ENCODE measurements at places on chromosomes 12 and 14.

GRCh38 chr14:98323836-98324235 lies 948.2 kb downstream of the BCL11B start:
- no peak for DNase-seq

DNA sequence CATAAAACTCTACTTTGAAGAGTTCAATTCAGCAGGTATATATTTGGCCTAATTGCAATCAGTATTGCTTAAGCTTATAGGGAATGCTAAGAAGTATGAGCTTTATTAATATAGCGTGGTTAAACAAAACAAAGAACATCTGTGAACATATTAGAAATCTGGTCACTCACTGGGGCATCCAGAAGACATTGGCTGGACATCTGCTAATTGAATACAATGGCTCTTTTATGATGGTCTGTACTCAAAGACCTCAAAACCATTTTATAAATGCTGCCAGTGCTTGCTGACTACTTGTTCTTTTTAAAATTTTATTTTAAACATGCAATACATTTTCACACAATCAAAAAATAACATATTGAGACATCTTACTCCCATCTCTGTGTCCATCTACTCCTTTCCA lies 173.0 kb downstream of the STXBP6 start:
- no peak for DNase-seq

DNA sequence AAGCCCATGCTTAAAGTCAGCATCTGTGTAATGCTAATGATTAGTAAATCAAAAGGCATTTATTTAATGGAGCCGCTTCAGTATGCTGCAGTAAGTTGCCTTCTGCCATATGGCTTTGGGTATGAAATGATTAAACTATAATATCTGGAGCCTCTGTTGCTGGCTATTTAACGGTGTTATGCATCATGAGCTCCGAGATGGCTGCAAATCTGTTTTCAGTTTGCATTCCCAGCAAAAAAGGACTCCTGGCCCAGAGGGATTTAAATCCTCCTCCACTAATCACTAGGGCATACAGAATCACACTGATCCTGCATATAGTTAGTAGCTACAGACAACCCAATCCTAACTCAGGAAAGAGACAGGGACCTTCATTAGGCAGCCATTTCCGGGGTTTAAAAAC lies 171.5 kb upstream of the EEA1 start:
- DNase-seq, result no peak

DNA sequence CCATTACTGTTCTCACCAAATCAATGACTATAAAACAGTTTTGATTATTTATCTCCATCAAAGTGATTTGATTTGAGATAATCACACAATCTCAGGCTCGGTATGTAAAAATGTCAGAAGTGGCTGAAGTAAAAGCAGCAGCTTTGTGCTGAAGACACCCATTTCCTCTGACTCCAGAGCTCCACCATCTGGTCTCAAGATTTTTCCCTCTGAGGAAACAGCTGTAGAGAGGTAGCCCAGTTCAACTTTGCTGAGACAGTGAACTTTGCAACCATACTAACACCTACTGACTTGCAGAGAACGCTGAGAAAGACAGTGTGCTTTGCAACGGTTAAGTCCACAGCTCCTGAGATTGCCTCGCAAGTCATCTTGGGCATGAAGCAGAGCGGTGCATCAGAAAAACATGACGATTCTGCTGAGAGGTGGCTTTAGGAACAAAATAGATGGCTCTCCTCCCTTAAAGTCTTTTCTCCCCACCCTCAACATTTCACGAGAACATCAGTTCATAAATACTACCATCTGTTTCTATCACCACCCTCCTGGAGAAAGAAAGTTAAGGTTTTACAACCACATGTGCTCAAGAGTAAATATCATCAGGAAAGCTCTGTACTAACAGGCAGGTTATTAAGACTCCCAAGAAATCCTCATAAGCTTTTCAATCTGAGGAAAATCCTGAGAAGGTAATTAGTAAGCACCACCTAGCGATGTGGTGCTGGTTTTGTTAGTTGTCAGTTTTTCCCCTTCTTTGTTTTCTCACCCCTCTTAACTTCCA lies 34.8 kb downstream of the HIGD1C start:
- no peak for DNase-seq

- no peak for DNase-seq
Measured at GRCh38 chr14:67510121-67510520, 21.6 kb upstream of the TMEM229B start.

DNA sequence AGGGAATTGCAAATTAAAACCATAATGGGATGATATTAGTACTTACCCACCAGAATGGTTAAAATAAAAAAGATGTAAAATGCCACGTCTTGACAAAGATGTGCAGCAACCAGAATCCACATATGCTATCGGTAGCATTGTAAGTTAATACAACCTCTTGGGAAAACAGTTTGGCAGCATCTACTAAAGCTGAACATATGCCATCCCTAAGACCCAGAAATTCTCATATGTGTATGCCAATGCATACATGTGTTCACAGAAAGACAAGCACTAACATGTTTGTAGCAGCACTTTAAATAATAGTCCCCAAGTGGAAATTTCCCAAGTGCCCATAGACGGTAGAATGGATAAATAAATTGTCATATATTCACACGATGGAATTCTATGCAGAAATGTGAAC lies 28.3 kb upstream of the SLC5A8 start:
- DNase-seq, result no peak

GRCh38 chr12:96500693-96501092 lies 11.3 kb downstream of the CFAP54 start:
- DNase-seq, result no peak

DNA sequence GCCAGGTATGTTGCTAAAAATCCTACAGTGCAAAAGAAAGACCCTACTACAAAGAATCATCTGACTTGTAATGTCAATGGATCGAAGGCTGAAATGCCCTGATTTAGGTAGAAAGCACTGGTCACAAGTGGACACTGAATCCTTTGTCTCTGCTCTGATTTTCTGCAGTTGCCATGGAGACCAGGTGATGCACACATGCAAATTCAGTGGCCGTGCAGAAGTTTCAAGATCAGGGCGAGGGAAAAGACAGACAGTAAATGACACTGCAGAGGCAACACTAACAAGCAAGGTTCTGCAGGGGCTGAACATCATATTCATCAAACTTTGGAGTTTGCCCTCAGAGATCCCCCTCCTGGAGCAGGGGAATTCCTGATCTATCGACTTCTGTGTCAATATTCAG lies 370.3 kb upstream of the TMEM132C start:
- DNase-seq, result no peak

GRCh38 chr14:56708704-56709103 lies 101.6 kb downstream of the OTX2 start:
- no peak for DNase-seq

- no peak for DNase-seq
Measured at GRCh38 chr12:69824028-69824427, 999 bp upstream of the MYRFL start.

DNA sequence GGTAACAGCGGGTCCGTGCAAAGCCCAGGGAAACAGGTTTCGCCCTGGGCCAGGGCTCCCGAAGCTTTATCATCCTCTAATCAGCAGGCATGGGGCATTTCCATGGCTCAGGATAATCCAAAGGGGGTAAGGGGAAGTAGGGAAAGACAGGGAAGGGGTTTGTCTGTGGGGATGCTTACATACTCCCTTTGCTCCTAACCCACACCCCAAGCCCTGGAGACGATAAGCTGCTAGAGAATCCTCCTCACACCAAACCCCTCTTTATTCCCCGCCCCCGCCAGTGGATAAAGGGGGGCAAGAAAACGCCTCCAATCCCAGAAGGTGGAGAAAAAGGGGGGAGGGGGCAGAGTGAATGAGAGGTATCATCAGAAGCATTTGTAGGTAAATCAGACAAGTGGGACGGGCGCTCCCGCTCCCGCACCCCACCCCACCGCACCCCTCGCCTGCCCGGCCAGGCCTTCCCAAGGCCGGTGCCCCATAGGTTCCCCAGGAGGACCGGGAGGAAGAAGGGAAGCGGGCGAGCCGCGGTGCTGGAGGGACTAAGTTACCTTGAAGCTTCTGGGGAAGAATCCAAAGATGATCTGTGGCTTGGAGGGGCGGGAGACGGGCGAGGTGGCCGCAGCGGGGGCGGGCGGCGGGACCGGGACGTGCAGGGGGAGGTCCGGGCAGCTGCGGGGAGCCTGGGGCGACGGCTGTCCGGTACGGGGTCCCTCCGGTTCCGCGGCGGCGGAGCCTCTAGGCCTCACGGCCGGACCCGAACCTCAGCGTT lies 762 bp downstream of the PPP2R5E start:
- no peak for DNase-seq

DNA sequence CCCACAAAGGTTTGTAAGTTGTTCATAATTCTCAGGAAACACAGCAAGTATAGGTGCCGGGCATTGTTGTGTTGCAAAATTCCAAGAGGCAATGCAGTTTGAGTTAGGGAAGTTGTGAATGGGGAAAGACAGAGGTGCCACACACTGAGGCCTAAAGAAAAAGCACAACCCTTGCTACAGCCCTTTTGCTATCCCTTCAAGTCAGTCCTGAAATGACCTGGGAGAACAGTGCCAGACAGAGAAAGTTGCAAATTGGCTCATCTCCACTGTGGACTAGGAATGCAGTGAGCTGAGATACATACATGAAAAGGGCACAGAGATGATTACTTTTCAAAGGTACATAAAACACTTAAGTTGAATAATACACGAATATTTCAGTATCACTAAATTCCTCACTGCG lies 213.3 kb upstream of the TMTC1 start:
- no peak for DNase-seq

GRCh38 chr14:100547633-100548294 lies 39.5 kb downstream of the BEGAIN start:
- DNase-seq, result peak; percentile 84

DNA sequence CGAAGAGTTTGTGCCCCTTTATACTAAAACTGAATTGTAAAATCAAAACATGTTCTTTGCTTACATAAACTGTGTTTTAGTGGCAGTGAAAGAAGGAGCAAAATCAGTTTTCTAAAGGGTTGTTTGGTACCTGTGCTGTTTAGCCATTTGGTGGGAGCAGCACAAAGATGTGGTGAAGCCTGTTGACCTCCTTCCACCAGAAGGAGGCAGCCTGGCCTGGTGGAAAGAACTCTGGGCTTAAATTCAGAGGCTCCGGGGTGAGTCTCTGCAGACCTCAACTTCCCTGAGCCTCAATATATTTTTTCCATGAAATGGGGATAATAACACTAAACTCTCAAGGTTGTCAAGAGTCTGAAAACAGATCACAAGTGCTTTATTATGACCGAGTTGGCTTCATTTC lies 502.5 kb downstream of the VRK1 start:
- no peak for DNase-seq

DNA sequence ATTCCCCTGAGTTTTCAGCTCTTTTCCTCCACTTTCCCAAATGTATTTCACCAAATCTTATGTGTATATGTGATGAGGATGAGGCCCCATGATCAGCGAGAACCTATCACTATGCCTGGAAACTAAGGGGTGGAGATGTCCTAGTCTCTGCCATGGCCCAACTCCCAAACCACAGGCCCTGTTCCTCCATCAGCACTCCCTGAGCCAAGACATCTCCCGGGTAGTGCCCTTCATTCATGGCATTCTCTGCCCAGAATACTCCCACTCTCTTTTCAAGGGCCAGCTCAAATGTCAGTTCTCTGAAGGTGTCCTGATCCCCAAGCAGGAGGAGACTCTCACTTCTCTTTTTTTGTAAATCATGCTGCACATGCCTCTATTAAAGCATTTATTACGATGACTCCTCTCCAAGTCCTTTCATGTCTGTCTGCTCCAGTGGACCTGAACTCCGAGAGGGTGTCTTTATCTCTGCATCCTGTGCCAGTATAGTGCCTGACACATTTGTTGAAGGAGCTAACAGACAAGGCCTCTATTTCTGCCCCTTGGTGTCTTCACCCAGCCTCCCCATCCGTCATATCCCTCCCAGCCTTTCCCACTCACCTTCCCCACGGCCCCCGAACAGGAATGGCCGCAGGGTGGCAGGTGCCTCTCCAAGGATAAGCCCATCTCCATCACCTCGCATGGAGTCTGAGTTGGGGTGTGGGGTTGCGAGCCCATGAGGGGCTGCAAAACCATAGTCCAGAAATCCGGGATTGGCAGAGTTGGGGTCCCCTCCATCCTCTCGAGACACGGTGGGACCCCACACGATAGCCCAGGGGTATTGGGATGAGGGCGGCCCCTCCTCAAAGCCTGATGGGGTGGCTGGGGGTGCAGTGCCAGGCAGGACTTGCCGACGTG lies 3.7 kb downstream of the PIANP start:
- no peak for DNase-seq

GRCh38 chr12:106247674-106248311 lies at the start of gene CKAP4:
Gene CKAP4 (minus strand): TSS chr12:106248020. CDS start chr12:106247851, 169 bp downstream.
- DNase-seq, result no peak

DNA sequence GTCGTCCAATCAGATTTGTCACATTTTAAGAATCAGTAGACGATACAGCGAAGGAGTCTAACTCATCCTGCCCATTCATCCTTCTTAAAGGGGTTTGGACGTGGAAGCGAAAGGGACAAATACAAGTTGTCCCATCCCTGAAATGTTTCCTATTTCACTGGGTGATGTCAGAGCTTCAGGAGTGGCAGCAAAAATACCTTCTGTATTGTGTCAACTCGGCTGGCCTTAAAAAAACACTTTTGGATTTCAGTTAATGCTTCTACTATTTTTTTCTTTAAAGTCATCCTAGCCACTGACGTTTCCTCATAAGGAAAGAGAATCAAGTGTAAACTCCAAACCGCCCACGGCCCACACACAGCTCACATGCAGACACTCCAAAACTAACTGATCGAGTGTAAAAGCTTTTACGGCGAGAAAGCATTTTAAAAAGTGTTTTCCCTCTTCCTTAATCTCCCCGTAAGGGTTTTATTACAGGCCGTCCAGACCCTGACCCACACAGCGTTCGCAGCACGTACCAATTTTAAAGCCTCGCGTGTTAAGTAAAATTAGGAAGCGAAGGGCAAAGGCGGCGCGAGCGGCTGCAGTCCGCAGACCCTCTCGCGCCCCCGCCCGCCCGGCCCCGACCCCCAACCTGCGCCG lies 593 bp downstream of the CFL2 start:
- DNase-seq, result no peak

- no peak for DNase-seq
Measured at GRCh38 chr12:68896881-68897540, 36.0 kb downstream of the CPM start.

- no peak for DNase-seq
Measured at GRCh38 chr14:24298892-24299254, 707 bp downstream of the DHRS1 start.

All from GF-D8 (cell line).